Activated T-cell treated with anti-CD3 and anti-CD28 coated beads for 24 hours (primary cell): ENCODE measurements at places on chromosomes 5 and 9.

GRCh38 chr5:31860278-31860677 is 221.3 kb downstream of the PDZD2 start:
- DNase-seq: no peak

DNA sequence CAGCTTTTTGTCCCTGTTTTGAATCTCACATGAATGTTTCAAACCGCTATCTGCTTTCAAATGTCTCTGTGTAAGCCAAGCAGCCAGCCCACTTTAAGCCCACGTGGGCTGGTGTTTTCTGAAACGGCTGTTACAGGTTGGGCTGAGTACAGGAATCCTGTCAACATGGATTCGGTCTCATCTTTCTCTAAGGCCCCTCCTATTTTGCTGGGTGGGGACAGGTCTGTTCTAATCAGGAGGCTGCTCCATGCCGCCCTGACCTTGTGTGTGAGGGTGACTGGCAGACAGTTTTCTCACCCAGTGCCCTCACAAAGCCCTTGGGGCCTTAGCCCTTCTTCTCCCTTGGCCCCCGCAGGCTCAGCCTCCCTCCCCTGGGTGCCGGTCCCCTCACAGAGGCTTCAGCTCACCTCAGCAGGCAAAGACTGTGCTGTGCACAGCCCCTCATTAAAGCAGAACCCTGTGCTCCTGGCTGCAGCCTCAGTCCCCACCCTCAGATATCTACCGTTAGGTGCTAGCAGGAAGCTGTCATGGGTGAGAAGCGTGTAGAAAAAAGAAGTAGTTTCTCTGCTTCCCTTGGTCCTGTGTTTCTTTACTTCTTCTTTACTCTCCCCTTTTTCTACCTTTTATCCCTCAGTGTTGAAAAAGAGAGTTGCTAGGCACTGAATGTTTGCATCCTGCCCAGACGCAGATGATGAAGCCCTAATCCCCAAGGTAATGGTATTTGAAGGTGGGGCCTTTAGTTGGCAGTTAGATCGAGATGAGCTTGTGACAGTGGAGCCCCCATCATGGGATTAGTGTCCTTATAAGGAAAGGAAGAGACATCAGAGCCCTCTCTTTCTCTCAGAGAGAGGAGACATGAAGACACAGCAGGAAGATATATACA is 205.7 kb downstream of the ADAMTS12 start:
- DNase-seq: no peak

GRCh38 chr9:5531101-5531882 is 21.0 kb downstream of the PDCD1LG2 start:
- no peak for DNase-seq

DNA sequence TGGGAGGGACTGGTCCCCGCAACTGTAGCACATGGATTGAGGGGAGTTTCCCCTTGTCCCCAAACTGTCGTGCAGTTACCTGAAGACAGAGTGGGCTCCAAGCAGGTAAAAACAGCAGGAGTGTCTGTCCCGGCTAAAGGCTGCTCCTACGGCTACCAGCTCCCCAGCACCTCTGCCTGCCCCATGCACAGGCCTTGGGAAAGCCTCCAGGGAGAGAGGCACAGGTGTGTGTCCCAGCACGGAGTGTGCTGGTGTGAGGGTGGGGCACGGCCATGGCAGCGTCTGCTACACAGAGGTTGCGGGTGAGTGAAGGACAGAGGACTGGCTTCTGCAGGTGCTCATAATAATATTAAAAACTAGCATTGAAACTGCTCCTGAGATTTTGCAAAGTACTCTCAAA is 30.4 kb downstream of the STC2 start:
- DNase-seq: no peak

- DNase-seq: no peak
Observed at GRCh38 chr9:94907264-94907936, 180.9 kb downstream of the AOPEP start.

- DNase-seq: no peak
Observed at GRCh38 chr9:26331223-26331622, 561.4 kb downstream of the CAAP1 start.

DNA sequence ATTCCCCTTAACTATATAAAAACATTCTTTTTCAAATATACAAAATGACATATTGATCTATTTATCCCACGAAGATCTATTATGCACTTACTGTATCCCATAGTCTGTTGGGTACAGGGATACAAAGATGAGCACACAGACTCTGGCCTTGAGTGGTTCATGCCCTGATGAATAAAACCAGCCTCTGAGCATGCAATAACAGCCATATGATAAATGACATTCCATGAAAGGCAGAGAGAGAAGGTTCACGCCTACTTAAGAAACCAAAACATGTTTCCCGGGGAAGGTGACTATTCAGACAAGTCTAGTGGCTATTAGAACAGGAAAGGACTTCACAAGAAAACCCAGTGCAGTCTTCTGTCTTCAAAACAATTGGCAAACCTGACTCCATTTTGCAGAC is 406.2 kb upstream of the BRINP1 start:
- DNase-seq: no peak

DNA sequence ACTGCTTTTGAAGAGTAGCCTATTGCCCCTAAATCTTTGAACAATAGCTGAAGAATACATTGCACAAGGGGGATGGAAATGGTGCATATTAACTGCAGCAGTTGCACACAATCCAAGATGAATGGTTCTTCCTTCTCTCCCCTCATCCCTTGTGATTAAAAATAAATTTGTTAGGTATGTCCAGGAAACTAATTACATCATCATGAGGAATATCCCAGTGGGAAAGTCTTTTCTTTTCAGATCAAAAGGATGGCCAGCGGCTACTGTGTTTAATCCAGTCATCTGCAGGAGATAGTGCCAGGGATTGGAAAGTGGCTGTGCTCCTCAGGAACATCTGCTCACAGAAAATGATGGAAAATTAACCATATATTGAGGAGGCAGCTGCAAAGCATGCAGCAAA is 508.4 kb upstream of the SEMA6A start:
- DNase-seq: no peak

DNA sequence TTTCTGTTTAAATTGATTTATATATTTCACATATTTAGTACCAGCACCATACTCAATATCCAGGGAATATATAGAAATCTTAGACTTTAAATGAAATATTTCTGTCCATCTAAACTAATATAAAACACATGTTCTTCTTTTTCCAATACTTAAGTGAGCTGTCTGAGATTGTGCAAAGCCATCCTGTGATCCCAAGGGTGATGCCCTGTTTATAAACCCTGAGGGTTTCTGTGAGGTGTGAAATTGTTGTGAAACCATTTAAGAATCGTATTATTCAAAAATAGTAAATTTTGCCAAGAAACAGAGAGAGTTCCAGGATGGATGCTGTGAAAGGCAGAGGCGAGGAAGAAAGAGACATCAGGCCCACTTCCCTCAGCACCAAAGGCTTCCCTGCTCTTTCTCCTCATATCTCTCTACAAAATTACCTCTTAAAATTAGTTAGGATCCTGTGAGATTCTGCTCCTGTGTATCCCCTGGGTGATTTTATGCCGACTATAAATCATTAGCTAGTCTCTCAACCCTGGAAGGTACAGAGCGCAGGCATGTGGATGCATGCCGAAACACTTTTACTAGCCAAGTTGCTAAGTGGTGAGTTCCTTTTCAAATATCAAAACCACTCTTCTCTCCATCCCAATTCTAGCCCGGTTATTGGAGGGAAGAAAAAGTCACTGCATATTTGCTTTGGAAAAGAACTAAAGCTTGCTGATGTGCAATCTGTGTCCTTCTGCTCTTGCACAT is 183.0 kb downstream of the GLIS3 start:
- DNase-seq: no peak

DNA sequence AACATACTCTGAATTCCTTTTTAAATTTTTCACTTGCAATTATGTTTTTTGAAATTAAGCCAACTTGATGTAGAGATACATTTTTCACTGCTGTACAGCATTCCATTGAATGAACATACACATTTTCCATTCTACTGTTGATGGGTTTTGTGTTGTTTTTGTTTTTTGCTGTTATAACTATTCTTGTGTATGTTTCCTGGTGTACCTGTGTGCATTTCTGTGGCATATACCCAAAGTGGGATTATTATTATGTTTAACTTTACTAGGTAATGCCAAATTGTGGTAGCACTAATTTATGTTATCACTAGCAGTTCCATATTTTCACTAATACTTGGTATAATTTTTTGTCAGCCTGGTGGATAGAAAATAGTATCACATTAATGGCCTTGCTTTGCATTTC is 2.7 kb downstream of the RFESD start:
- DNase-seq: no peak

DNA sequence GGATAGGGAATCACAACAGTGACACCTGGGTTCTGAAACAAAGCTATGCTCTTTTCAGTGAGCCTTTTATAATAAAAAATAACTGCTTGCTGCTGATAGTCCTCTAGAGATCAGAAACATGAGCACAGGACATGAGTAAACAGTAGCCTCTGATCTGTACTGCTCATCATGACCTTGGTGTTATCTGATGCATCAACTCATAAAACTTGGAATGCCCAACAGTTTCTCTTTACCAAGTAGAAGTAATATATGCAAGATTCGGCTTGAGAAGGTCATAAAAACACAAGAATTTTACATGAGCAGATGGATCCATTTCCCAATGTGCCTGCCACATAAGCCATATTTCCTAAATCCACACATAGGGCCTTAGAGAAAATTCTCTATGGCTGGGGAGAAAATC is 318.3 kb upstream of the GRAMD2B start:
- no peak for DNase-seq

DNA sequence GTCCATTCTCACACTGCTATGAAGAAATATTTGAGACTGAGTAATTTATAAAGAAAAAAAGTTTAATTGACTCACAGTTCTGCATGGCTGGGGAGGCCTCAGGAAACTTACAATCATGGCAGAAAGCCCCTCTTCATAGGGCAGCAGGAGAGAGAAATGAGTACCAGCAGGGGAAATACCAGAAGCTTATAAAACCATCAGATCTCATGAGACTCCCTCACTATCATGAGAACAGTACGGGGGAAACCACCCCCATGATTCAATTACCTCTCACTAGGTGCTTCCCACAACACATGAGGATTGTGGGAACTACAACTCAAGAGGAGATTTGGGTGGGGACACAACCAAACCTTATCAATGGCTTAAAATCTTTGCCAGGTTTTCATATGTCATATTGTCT is 20.3 kb upstream of the TENT4A start:
- DNase-seq: no peak

GRCh38 chr5:14424011-14424685 is 157.4 kb upstream of the OTULINL start:
- no peak for DNase-seq

DNA sequence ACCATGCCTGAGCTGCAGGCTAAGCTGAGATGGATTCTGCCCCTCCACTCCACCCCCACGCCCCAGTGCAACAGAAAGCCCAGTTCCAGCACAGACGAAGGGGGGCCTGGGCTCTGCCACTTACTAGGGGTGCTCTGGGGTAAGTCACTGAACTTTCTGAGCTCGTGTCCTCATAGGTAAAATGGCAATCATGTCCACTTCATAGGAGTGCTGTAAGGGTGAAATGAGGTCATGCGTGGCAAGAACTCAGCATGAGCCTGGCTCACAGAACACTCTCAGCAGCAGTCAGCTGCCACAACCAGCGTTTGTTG is 8.4 kb upstream of the PSD2 start:
- no peak for DNase-seq

DNA sequence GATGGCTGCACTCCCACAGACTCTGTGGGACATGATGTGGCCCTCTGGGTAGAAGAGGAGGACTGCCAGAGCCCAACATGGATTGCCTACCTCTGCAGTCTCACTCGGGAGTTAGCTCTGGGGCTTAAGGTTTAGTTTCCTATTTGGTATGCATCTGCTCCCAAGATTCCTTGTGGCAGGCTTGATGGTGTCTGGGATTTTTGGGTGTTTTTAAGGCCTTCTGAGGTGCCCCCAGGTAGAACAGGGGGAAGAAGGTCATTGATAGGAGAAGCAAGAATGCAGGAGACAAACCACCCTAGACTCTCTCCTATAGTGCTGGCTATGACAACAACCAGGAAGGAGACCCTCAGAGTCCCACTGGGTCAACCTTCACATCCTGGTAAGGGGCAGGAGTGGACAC is 46.7 kb upstream of the CXCL14 start:
- no peak for DNase-seq

GRCh38 chr9:110891760-110892159 is 146.5 kb downstream of the LPAR1 start:
- DNase-seq: no peak

- no peak for DNase-seq
Observed at GRCh38 chr5:162067162-162067561, 411 bp upstream of the GABRG2 start.

- DNase-seq: no peak
Observed at GRCh38 chr5:78495800-78496199, 135.4 kb downstream of the SCAMP1 start.

- no peak for DNase-seq
Observed at GRCh38 chr5:38940230-38940858, 94.5 kb downstream of the OSMR start.

GRCh38 chr9:136353088-136353487 is 10.5 kb downstream of the DNLZ start:
- DNase-seq: no peak

GRCh38 chr5:160887780-160888179 is 35.8 kb upstream of the ATP10B start:
- no peak for DNase-seq

DNA sequence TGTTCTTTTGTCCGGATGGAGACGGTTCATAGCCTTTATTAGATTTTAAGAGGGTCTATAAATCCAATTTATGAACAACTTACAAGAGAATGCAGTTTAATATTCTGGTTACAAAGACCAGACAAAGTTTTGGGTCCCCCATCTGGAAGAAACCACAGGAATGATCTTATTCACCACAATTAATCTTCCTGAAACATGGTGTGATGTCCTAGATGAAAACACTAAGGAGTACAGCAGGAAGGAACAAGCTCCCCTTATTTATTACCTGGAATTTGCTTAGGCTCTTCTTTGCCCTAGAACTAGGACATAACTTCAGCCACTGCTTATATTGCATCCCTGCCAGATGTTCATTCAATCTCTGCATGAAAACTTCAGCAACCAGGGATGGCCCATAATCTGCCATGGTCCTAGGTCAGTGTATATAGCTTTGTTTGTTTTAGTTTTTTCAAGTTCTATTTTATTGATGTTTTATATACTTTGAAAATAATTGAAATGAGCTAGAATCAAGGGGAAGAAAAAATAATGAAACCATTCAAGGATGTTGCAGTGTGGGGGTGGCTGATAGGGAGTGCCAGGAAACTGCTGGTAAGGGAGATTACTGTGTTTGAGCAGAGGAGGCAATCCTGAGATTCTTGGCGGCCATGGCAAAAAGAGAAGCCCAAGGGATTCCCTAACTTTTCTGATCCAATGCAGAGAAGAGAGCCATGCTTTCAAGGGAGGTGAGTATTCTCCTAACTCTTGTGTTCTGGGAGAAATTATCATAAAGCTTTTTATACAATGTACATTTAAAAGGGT is 16.8 kb downstream of the TXNDC8 start:
- DNase-seq: no peak
